ENCODE measurements at places on chromosomes 1 and 21.

DNA sequence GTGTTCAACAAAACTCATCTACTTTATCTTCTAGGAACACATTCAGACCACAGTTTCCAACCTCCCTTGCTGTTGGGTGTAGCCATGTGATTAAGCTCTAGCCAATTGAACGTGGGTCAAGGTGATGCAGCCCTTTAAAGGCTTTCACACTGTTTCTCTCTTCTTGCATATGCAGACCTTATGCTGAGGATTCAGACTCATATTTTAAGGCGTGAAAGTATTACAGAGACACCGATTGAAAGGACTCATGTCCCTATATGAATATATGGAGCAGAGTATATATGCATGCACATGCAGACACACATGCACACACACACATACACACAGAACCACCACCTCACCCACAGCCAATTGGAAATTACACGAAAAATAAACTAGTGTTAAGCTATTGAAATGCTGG, 214.3 kb upstream of the NR5A2 start:
- DNase-seq: no peak

DNA sequence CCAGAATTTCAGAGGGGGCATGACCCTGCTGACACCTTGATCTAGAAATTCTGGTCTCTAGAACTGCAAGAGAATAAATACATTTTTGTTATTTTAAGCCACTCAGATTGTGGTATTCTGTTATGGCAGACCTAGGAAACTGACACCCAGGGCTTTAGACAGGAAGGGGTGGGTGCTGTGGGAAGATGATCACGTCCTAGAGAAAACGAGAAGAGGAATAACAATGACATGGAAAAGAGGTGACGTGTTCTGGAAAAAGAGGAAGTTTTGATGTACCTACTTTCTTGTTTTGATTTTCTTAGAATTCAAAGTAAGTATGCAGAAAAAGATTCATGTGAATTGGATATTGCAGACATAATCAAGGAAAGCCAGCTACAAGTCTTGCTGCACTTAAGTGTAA, 232.9 kb upstream of the RUNX1 start:
- no peak for DNase-seq

GRCh38 chr1:228148935-228149405, 760 bp upstream of the GJC2 start:
- no peak for DNase-seq

- no peak for DNase-seq
Observed at GRCh38 chr1:78088015-78088414, 42.2 kb downstream of the GIPC2 start.

DNA sequence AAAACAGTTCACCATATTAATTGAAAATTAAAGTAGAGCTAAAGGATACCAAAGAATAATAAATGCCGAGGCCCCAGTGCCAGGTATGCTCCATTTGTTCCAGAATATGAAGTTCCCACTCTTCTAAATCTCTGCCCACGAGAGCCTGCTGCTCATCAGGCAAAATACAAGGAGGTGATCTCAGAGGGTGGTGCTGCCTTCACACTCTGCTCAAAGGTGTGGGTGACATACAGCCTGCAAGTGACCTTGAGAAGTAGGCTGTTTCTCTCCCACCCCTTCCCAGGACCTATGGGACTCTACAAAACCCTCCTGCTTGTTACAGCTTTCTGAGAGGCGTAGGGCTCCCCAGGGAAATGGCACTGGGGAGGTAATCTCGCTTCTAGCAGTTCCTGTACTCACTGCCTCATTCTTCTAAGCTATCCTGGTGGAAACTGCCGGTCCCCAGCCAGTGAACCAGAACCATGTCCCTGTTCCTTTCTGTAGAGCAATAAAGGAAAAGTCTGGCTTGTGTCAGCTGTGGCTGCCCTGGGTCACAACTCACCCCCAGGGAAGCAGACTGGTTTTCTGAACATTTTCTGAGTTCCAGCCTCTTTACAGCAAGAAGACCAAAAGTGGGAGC, 26.9 kb upstream of the DPT start:
- DNase-seq: no peak

DNA sequence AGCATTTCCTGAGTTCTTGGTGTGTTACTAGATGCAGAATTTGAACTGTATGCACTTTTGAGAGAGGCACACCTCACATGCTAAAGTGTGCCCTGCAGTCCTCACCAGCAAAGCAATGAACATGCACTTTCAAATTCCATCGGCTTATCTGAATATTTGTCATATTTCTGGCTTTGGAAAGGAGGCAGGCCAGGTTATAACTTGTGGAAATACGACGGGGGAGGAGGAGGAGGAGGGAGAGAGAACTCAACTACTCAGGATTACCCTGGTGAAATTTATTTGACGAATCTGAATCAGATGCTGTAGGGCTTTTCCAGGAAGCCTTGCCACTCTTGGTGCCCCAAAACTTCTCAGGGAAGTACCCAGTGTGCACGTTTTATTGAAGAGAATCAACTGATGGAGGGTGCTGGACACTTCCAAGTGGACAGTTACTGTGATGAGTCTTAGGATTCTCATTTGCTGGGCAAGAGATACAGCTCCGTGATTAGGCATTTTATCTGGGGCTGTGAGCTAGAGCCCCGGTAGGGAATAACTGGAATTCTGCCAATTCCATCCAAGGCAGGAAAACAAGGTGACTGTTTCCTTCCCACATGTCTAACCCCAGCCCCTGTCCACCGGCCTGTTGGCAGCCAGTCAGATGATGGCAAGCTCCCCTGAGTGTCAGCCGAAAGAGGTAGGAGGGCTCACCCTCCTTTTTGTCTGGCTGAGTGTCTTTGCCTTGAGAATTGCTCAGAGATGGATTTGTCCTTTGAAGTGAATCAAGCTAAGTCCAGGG, 3.8 kb downstream of the PDPN start:
- no peak for DNase-seq

- no peak for DNase-seq
Observed at GRCh38 chr1:53270107-53270506, 31.8 kb upstream of the MAGOH start.

DNA sequence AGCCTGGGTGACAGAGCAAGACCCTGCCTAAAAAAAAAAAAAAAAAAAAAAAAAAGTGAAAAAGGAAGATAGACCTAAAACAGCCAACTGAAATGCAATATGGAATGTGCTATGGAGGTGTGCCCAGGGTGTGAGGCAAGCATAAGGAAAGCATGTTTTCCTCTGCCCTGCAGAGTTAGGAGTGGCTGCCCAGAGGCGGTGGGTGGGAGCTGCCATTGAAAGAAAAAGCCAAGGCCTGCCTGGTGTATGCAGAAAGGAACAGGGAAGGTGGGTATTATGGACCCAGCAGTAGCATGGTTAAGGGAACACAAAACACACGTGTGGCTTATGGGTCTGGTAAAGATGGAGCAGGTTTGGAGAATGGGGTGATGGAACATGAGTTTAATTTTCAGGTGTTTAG, 8.9 kb downstream of the CD244 start:
- no peak for DNase-seq

GRCh38 chr1:89587729-89588161, 45.2 kb upstream of the LRRC8C start:
- DNase-seq: no peak

- DNase-seq: no peak
Observed at GRCh38 chr1:30871276-30871871, 37.2 kb downstream of the SDC3 start.

DNA sequence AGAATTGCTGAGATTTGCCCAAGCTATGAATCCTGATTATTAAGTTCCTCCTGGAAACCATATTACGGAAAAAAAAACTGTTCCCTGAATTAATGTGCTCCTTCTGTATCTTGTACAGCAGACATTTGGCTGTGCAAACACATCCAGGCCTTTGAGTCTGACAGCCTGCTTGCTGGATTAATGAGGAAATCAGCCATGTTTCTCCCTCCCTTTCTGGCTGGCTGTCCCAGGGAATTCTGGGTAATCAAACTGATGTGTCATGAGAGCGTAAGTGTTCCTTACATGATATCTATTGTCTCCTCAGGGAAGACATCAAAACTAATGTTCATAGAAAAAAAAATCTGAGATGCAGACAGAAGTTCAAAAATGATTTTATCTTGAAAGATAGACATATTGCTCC, 18.8 kb downstream of the PGBD5 start:
- no peak for DNase-seq

GRCh38 chr1:2635361-2636010, 2.7 kb upstream of the MMEL1 start:
- DNase-seq: no peak
